CD4-positive, alpha-beta T cell treated with Interleukin-4 for 1 hour (primary cell): ENCODE measurements at places on chromosomes 4 and X.

GRCh38 chr4:158033416-158034120, 139.3 kb downstream of the GASK1B start:
- no peak for DNase-seq

DNA sequence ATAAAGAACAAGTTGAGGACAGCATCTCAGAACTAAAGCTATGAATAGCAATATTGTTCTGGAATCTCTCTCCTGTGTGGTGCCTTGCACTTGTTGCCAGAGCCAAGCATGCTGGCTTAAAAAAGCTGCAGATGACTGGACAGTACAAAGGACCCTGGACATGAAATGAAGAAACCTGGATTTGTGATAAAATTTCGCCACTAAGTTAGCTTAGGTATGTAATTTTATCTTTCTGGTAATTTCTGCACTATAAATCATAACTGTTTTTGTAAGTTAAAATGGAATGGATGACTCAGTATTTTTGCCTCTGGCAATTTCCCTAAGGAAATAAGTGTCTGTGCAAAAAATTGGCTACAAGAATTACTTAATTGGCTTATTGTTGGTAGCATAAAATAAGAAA, 317.2 kb downstream of the CAMK2D start:
- DNase-seq = no peak

DNA sequence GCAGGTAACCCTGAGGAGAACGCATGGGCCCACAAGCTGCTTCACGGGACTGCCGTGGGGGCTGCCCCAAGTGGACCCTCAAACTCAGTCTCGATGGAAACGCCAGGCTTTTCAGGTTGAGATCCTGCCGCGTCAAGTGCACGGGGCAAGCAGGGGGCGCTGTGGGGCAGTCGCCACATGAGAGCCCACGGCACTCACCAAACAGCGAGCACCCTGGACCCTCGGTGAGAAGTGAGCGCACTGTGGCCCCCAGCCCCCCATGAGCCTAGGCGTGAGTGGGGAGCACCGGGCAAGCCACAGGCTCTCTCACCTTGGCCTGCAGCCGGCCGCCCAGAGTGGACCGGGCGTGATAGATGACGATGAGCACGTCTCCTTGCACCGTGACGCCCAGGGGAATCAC, 50.9 kb upstream of the CPLX1 start:
- no peak for DNase-seq

DNA sequence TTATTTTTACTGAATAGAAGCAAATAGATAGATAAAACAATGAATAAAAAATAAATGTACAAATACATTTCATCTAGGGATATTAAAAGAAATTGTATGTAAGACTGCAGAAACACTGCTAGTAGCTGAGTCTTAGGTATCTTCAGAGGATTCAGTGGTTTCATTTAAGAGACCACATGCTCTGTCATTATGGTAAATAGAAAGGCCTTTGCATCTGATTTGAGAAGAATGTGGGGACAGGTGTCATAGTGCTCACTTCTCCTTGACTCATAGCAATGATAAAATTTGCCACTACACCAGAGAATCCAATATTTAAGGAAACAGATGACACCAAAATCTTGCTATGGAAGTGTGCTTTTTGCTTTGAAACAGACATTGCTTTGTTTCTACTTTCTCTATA, 59.8 kb upstream of the PPP1R2C start:
- DNase-seq = no peak

DNA sequence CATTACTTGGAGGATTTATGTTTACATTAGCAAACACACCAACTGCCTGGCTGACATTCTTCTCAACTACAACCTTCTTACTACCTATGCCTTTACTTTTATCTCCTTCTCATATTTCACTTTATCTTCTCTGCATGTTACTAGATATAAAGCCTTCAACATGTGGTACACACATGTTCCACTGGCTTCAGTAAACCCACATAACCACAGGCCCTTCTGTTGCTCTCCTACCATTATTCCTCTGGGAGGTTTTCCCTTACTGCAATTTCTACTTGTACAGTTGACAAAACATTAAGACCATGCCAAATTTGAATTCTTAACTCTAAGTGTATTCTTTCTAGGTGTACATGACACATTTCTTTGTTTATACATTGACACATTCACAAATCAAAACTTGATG, 133.1 kb downstream of the ARAP2 start:
- no peak for DNase-seq

- peak; percentile 59 for DNase-seq
Measured at GRCh38 chrX:103831803-103832544, at the start of gene RAB9B. Gene RAB9B, minus strand, starts transcription at chrX:103832257. Its CDS starts 6,473 bp downstream, at chrX:103825784.

GRCh38 chrX:16653424-16653823, 3.5 kb downstream of the S100G start:
- DNase-seq = no peak

- DNase-seq = peak; percentile 38
Measured at GRCh38 chr4:153530284-153530999, 64.3 kb downstream of the TMEM131L start.

DNA sequence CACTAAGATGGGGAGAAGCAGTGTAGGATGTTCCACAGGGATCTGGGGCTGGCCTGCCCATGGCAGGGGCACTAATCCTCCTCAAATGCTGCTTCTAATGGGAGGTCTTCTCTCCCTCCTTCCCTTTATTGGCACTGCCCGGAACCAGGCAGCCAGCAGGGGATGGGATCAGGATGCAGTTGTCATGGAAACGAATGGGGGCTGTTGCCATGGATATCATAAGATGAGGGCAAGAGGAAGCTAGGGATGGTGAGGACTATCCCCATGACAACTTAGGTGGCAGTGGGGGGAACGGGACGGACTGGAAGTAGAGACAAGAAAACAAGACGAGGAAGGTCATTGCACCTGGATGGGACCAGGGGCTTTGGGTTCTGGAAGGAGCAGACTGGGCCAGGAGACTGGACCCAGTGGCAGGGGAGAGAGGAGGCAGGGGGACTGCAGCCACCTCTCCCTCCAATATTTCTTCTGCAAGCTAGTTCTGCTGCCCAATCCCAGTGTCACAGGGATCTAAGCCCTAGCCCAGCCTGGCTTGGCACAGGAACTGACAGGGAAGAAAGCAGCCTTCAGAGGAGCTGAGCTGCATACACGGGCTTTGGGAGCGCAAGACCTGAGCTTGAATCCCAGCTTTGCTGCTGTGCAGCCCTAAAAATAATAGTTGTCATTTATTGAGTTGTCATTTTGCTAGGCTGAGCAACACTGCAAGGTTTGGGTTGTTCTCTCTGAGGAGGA, 19.0 kb downstream of the IQSEC2 start:
- DNase-seq = no peak

- no peak for DNase-seq
Measured at GRCh38 chr4:104941661-104942062, 205.0 kb upstream of the TET2 start.

GRCh38 chrX:136268051-136269048, 17.1 kb upstream of the MAP7D3 start:
- peak; percentile 60 for DNase-seq

DNA sequence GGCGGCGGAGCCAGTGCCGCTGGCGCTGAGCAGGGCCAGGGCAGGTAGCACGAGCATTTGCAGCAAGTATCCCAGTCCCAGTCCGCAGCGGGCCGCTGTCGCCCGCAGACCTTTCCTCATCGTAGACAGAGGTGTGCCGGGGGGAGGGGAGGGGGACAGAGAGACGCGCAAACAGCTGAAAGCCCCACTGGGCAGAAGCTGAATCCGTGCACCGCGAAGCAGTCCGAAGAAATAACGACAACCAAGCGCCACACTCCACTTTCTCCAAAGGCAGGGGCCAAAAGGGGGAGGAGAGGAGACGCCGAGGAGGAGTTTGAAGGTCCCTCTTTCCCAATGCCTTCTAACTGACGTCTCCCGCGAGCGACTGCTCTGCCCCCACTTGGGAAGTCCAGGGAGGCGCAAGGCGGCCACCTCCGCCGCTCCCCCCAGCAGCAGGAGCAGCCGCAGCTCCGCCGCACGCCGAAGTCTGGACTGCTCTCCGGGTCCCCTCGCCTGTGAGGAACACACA, at the start of gene UNC5C:
Gene UNC5C, minus strand, starts transcription at position 236 of the 508 bp plus-strand sequence.
- DNase-seq = no peak

- DNase-seq = no peak
Measured at GRCh38 chrX:118652717-118653116, 74.7 kb upstream of the IL13RA1 start.

GRCh38 chr4:185774131-185774653, 37.8 kb downstream of the SORBS2 start:
- no peak for DNase-seq

GRCh38 chrX:72048510-72049455, 82.9 kb downstream of the RTL5 start:
- DNase-seq = peak; percentile 32

DNA sequence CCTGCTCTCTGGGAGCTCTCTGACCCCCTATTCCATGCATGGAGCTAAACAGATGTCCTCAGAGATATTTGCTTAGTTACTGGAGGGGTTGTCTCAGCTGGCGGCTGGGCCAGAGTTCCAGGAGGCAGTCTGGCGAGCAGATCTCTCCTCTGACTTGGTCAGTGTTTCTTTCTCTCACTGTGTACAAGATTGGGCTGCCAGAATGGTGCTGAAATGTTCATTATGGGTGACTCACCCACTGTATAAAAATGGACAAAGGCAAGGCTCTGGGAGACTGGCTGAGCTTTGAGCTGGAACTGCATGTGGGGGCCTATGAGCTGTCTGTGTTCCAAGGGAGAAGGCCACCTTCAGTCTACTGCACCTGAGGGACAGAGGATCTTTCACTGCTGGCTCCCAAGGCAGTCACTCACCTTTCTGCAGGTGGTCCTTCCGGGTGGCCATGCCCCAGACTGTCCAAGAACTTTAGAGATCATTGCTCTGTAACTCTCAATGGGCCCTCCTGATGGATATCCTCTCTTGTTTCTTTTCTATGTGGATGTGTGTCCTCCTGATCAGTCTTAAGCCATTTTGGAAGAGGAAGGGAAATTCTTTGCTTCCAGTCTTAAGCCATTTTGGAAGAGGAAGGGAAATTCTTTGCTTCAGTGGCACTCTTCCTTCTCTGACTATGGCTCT, 88.2 kb downstream of the CFAP299 start:
- DNase-seq = no peak

DNA sequence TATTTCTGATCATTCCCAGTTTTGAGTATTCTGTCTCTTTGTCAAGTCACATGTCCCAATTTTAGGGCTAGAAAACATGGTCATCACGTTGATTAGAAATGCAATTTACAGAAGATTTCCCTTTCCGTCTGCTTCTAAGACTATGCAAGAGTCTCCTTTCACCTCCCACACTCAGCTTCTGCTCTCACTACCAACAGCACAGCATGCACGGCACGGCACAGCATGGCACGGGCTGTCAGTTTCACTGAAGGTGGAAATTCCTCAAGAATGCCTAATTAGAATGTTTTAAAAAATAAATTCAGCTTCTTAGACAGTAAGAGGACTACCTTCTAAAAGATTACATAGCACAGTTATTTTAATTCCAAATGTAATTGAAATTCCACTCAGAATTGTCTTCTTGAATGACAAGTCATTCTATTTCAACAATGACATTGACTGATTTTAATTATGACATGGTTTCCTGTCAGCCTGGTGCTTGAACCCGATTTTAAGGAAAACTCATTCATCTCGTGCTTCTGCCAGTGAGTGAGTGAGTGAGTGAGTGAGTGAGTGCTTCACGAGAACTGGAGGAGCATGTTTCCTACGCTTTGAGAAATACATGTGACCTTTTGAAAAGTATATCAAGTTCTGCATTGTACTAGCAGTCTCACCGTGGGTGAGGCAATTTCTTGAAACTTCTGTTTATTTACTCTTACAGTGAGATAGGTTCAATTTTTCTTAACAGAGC, 124.8 kb upstream of the SORBS2 start:
- DNase-seq = no peak

- no peak for DNase-seq
Measured at GRCh38 chr4:22595684-22596083, 79.8 kb upstream of the ADGRA3 start.

GRCh38 chr4:128512767-128513322, 225.2 kb upstream of the PGRMC2 start:
- DNase-seq = no peak

DNA sequence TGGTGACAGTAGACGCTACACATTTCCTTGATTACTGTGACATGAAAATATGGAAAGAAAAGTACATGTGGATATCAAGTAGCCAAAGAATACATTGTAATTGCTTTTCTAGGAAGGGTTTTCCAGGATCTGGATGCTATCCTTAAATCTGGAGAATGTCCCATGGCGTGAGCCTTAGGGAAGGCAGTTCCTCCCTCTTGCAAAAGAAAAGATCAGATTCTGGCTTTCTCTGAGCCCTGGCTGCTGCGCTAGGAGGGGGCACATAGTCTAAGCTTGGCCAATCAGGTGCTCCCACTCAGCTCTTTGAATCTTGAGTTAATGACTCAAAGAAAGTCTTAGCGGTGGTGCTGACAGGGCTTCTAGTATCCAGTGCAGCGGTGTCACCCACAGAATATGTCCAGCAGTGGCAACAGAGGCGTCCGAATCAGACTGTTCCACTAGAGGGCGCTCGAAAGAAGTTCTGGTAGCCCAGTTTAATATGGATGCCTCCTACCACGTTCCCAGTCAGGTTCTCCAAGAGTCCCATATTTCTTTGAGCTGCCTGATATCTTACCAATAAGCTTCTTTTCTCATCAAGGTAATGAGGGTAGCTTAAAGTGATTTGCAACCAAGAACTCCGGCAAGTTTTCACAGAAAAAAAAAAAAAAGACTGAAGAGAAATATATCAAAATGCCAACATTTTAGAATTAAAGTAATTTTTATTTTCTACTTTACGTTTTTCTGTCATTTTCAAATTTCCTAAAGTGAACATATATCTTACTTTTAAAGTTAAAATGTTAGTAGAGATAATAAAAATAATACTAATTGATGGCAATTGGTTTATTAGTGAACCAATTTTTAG, 213.4 kb upstream of the S100G start:
- DNase-seq = peak; percentile 45

GRCh38 chr4:6123541-6123940, 76.8 kb downstream of the JAKMIP1 start:
- no peak for DNase-seq

DNA sequence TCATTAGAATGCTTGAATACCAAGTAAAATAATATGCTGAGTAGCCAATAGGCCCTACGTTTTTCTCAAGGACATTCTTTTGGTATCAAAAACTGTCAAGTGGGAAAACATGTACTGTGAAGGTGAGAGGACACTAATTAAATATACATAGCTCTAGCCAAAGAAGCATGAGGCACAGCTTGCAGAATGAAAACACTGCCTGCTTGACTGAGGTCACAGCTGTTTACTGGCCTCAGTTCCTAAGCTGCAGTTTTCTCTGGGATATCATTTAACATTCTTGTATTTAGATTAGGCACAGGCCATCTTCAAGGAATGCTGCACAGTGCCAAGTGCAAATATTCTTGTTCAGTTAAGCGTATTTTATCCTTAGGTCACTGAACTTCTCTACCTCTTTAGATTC, 78.6 kb downstream of the NAP1L3 start:
- DNase-seq = no peak

- DNase-seq = no peak
Measured at GRCh38 chr4:183700407-183700806, 41.3 kb downstream of the TRAPPC11 start.

DNA sequence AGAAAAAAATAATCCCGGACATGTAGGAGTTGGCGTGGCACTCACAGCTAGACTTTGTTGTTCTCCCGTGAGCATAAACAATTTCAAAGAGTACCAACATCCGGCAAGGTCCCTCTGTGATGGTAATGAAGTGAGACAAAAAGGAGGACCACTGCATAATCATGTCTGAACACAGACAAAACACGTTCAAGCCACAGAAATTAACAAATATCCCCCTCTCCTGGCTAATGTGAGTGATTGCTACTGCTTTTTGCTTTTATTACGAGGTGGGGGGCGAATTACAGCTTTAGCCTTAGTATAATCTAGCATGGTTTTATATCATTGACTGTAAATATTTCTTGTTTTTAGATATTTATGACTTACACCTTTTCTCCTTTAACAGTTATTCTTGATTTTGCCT, 118.5 kb downstream of the PLS3 start:
- DNase-seq = no peak

GRCh38 chr4:112120021-112120420, 25.2 kb upstream of the FAM241A start:
- no peak for DNase-seq
